Right cardiac atrium (tissue), 5 donors: ENCODE measurements at places on chromosomes 11 and 22.

GRCh38 chr11:17597770-17598169 is 50.7 kb downstream of the OTOG start:
- no peak for DNase-seq

- no peak for DNase-seq
Measured at GRCh38 chr22:26553056-26553752, 36.7 kb downstream of the TPST2 start.

DNA sequence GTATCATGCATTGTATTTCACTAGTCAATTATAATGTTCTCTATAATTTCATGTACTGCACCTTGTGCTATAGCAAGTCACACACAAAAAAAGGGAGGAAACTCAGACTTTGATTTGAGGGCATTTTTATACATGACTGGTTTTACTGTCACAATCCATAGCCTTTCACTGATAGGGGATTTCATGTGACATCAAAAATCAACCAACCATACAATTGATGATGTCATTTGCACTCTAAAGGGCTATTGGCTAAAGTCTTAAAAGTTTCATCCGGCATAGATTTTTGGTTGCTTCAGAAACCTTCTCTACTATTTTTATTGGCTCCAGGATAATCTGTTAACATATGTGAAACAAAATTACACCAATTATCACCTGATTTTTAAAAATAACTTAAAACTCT is 237.8 kb downstream of the DCDC1 start:
- no peak for DNase-seq

- peak; percentile 17 for DNase-seq
Measured at GRCh38 chr11:77117492-77117891, 10.6 kb upstream of the MYO7A start.

GRCh38 chr11:47668665-47669064 is 26.3 kb upstream of the MTCH2 start:
- DNase-seq, result no peak

DNA sequence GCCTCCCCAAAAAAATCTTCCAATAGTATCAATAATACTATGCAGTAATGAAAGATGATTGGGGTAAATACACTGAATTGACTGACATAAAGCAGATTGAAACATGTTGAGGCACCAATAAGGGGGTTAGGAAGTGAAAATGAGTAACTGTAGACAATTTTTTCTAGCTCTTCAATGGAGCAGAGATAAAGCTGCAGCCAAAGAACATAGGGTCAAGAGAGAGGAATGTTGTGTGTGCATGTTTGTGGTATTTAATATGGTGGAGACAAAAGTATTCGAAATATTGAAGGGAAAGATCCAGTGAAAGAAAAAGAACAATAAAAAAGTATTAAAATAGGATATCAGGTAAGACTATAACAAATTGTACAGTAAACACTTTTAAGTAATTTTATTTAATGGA is 450.0 kb upstream of the CCDC179 start:
- no peak for DNase-seq

GRCh38 chr11:129699711-129700304 is 115.8 kb upstream of the TMEM45B start:
- no peak for DNase-seq

GRCh38 chr11:114167771-114168448 is 108.4 kb downstream of the ZBTB16 start:
- peak; percentile 39 for DNase-seq

- DNase-seq, result no peak
Measured at GRCh38 chr11:128235958-128236357, 351.4 kb downstream of the ETS1 start.

DNA sequence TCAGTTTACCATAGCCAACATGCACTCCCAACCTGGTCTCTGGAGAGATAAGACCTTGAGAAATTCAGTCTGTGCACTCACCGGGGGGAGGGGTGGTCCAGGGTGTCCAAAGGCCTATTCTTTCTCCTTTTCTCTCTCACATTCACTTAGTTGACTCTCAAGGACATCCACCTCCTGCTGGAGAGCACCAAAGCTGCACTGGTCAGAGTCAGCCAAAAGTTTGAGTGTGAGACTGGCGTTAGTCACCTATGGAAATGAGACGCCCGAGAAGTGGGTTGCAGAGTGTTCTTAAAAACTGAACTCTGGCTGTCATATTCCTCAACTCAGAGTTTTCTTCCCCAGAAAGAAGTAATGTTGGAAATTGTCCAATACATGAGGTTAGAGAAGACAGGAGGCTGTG is 5.0 kb upstream of the UBQLNL start:
- DNase-seq, result no peak

GRCh38 chr11:28729339-28729738 is 621.2 kb downstream of the METTL15 start:
- no peak for DNase-seq

GRCh38 chr11:116984186-116984585 is 114.0 kb downstream of the SIK3 start:
- DNase-seq, result no peak

DNA sequence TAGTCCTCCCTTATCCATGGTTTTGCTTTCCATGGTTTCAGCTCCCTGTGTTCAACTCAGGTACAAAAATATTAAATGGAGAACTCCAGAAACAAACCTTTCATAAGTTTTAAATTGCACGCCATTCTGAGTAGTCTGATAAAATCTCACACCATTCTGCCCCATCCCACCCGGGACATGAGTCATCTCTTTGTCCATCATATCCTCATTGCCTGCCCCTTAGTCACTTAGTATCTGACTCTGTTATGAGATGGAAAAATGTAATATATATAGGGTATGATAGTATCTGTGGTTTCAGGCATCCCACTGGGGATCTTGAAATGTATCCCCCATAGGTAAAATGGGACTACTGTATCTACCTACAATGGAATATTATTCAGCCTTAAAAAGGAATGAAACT is 35.5 kb upstream of the FGF3 start:
- DNase-seq, result no peak

- DNase-seq, result no peak
Measured at GRCh38 chr11:12189543-12190235, 79.3 kb downstream of the MICAL2 start.

DNA sequence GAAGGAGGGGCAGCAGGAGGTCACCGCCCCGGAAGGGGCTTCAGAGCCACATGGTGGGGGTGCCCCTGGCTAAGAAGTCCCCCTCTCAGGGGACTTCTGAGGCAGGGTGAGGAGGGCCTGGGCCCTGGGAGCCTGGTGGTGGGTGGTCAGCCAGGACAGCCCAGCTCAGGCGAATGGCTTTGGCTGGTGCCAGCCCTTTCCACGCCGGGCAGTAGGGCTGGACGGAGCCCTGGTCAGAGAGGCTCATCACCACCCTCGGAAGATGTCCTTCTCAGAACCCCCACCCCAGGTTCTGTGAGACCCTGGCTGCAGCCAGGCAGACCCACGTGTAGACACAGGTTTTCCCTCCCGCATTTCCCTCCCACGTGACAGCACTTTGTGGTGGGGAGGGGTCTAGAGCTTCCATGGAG is 35.9 kb downstream of the OSBPL5 start:
- no peak for DNase-seq

GRCh38 chr11:111603611-111604130 is 1.4 kb downstream of the SIK2 start:
- no peak for DNase-seq

GRCh38 chr11:125903711-125904659 is at the start of gene DDX25:
Gene DDX25, plus strand, starts transcription at chr11:125904508. Its CDS starts 10 bp downstream, at chr11:125904518.
- peak; percentile 63 for DNase-seq

GRCh38 chr22:47796128-47796908 is 1033.9 kb downstream of the TBC1D22A start:
- DNase-seq, result no peak

- no peak for DNase-seq
Measured at GRCh38 chr11:45450189-45450588, 164.0 kb upstream of the SYT13 start.

- no peak for DNase-seq
Measured at GRCh38 chr11:34314936-34315335, 42.9 kb downstream of the ABTB2 start.

DNA sequence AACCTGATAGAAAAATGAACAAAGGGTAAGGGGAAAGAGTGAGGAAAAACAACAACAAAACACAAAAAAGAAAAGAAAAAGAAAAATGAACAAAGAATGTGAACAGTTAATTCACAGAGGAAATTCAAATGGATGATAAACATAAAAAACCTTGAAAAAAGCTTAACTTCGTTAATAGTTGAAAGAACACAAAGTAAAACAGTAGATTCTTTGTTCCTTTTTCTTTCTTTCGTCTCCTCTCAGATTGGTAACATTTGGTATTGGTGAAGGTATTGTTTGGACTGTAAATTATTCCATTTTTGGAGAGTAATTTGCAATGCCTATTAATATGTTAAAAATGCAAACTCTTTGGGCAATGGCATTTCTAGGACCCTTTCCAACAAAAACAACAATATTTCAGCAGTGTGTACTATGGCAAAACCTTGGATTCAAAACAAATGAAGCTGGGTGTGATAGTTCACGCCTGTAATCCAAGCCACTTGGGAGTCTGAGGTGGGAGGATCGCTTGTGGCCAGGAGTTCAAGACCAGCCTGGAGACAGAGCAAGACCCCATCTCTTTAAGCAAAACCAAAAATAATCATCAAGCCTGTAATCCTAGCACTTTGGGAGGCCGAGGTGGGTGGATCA is 3.3 kb upstream of the BACE1 start:
- DNase-seq, result no peak

GRCh38 chr22:42472671-42473070 is 40.5 kb upstream of the NFAM1 start:
- no peak for DNase-seq

- DNase-seq, result no peak
Measured at GRCh38 chr11:92929246-92929645, 40.2 kb upstream of the MTNR1B start.

DNA sequence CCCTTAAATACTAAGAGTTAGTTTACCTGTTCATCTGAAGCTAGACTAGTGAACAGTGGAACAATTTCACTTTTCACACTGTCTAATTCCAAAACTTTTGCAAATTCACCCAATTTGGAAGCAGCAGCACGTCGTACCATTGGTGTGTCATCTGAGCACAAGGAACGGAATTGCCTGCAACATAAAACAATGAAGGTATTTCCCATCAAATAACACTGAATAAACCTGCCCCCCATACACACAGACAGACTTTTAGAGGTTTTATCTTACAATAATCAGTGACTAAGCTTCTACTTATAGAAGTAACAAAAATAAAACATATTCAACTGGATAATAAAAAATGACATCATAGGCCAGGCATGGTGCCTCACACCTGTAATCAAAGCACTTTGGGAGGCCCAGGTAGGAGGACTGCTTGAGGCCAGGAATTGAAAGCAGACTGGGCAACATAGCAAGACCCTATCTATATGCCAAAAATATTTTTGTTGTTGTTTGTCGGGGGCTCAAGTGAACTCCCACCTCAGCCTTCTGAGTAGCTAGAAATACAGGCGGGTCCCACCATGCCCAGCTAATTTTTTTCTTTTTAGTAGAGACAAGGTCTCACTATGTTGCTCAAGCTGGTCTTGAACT is 6.3 kb downstream of the PPP2R1B start:
- DNase-seq, result no peak

GRCh38 chr11:94960488-94960887 is 12.9 kb downstream of the CWC15 start:
- no peak for DNase-seq

- no peak for DNase-seq
Measured at GRCh38 chr11:43573233-43573632, 107.3 kb upstream of the HSD17B12 start.

- no peak for DNase-seq
Measured at GRCh38 chr11:24932110-24933000, 435.5 kb downstream of the LUZP2 start.

- no peak for DNase-seq
Measured at GRCh38 chr11:90874281-90874680, 651.4 kb upstream of the CHORDC1 start.

- DNase-seq, result no peak
Measured at GRCh38 chr11:130122141-130122575, 37.4 kb upstream of the ST14 start.

GRCh38 chr11:3056296-3057068 is 741 bp downstream of the CARS1 start:
- DNase-seq, result no peak

- no peak for DNase-seq
Measured at GRCh38 chr11:91742155-91742554, 482.5 kb upstream of the FAT3 start.

GRCh38 chr11:122697636-122698167 is 42.2 kb downstream of the UBASH3B start:
- DNase-seq, result no peak

- DNase-seq, result no peak
Measured at GRCh38 chr22:49941507-49942316, 18.9 kb upstream of the PIM3 start.

DNA sequence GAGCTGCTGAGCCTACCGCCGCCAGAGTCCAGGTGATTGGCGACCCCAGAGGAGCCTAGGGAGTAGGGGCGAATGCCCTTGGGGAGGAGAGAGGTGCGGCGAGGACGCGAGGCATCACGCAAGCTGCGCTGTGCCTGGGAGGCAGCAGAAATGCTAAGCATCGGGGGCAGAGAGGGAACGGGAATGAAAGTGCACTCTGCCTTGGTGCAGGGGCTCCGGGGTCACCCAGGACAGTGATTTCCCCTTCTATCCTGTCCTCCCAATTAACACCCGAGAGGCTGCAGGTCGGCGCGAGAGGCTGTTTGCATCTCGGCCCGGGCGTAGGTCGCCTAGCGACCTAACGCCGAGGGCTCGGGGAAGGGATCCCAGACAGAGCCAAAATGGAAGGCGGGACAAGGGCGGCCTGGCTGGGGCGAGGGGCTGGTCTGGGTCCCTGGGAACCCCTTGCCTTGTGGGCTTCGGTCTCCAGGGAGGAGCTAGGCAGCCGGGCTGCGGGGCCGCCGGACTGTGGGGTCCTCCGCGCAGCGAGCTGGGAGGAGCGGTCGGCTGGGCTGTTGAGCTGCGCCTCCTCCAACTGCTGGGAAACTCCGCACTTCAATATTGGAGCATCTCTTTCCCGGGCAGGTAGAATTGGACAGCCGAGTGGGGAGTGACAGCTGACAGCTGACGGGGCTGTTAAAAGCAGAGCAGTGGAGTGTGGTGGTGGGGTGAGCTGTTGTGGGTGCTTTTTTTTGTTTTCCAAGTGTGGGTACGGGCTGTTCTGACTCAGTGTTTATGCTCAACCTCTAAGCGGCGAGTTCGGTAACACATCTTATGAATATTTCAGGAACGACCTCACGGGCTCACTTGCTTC is 657 bp downstream of the ELMOD1 start:
- peak; percentile 47 for DNase-seq

DNA sequence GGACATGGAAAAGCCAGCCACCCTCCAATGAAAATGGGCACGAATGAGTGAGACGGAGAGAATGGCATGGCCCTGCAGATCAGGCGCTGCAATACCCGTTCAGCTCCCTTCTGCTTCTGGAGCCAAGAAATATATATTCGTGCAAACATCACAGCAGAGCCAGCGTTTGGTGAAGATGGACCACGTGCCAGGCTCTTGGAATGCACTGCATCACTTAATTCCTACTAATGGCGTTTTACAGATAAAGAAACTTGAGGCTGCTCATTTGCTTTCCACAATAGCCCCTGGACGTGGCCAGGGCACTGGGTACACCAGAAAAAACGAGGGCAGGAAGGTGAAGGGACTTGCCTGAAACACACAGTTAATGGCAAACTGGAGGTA is 1.6 kb upstream of the FXYD2 start:
- no peak for DNase-seq

- DNase-seq, result no peak
Measured at GRCh38 chr11:32511926-32512325, 71.7 kb upstream of the EIF3M start.
